ENCODE measurements at places on chromosomes 2 and 18.

- no peak for DNase-seq
Observed at GRCh38 chr2:48940606-48941005, 185.1 kb upstream of the LHCGR start.

DNA sequence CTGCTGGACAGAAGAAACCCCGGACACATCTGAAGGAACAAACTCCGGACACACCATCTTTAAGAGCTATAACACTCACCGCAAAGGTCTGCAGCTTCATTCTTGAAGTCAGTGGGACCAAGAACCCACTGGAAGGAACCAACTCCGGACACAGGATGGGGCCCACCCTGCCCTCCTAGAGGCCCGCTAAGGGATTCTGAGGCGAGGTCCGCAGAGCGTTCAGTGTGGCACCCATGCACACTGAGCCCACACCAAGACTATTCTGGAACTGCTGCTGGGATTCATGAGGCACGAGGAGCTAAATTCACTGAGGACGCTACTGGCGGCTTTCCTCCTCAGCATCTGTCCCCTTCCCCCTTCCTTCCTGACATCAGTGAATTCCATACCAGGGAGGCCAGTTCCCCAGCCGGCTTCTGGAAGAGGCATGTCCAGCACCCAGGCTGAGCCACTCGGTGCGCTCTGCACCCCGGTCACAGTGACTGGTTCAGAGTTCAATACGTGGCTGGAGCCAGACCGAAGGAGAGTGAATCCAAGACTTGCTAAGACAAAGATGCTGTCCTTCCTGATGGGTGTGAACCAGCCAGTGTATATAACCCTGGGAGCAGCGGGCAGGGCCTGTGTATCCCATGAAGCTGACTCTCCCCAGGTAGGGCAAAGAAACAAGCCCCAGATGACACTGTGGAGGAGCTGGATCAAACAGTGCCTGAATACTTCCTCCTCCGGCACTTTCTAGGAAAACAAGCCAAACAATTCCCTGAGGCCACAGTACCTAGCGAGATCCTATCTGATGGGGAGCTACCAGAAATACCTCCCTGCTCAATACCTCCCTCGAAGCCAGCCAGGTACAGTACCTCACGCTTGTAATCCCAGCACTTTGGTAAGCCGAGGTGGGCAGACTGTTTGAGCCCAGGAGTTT, 11.1 kb downstream of the HDAC4 start:
- no peak for DNase-seq

DNA sequence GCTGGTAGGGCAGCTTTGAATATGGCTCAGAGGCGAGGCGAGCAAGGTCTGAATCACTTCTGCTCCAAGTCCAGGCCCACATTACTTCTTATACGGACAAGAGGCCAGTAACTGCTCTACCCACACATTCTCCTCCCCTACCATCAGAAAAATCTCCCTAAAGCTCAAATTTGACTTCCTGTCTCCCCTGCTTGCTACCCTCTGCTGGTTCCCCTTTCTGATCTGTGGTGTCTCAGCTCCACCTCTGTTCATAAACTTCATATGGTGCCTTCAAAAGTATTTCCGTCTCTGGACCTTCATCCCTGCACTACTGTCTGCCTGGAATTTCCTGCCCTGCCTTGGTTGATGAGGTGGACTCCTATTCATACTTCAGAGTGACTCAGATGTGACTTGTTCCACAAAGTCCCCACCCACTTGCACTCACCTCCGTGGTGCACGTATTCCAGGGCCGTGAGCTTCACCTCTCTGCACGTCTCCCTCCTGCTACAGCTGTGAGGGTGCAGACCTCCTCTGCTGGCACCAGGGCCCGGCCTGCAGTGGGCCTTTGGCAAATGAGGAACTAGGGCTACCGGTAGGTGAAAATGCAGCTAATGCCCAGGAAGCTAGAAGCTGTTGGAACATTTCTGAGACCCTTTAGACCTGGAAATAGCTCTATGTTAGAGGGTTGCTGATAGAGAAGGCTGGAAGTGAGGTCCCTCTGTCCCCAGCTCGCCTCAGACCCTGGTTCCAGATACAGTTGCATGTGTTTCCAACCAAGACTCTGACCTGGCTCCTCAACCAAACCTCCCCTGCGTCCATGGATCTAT, 24.6 kb upstream of the KCMF1 start:
- no peak for DNase-seq

- no peak for DNase-seq
Observed at GRCh38 chr2:62736899-62737559, 31.5 kb downstream of the EHBP1 start.

DNA sequence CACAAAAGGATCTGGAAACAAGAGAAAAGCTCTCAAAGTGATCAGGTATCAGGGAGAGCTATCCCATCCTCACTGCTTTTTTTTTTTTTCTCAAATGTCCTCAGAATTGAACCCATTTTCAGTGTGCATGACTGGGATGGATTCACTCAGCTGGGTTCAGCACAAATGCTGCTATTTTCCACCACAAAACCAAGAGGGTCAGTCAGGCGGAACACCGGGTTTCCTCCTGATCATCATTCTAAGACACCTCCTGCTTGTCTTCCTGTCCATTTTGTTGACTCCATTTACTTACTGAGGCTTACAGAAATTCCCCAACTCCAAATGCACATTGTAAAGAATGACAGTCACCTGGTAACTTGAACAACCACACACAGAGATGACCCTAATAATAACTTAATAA, 39.9 kb downstream of the CYRIA start:
- DNase-seq, result no peak

- DNase-seq, result no peak
Observed at GRCh38 chr2:10661846-10662245, 27.9 kb downstream of the NOL10 start.

DNA sequence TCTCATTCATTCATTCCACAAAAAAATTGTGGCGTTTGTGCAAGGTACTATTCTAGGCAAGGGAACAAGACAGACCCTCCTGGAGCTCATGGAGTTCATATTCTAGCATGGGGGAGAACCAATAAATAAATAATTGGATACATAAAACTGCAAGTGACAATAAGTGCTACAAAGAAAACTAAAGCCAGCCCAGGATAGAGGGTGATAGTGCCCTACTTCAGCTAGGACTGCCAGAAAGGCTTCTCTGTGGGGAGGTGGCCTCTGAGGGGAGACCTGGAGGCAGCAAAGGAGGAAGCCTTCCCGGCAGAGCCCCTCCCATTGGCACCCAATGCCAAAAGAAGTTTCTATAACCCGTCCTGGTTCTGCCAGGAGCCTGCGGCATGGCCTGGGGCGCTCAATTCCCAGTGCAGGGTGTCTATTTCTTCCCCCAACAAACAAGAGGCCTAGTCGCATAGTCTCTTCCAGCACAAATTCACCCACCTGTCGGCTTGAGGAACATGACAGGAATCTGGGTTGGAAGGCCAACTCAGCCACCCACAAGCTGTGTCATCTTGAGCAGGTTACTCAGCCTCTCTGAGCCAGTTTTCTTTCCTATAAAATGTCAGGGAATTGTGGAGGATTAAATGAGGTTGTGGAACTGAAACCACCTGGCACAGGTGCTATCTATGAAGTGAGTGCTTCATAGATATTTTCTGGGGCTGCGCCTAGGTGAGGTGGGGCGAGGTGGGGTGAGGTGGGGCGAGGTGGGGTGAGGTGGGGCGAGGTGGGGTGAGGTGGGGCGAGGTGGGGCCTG, 94.3 kb downstream of the ZFP36L2 start:
- DNase-seq, result no peak

All from H9 (cell line).